Left forelimb (tissue), 1 donor: ENCODE measurements at places on chromosomes 7 and 10.

DNA sequence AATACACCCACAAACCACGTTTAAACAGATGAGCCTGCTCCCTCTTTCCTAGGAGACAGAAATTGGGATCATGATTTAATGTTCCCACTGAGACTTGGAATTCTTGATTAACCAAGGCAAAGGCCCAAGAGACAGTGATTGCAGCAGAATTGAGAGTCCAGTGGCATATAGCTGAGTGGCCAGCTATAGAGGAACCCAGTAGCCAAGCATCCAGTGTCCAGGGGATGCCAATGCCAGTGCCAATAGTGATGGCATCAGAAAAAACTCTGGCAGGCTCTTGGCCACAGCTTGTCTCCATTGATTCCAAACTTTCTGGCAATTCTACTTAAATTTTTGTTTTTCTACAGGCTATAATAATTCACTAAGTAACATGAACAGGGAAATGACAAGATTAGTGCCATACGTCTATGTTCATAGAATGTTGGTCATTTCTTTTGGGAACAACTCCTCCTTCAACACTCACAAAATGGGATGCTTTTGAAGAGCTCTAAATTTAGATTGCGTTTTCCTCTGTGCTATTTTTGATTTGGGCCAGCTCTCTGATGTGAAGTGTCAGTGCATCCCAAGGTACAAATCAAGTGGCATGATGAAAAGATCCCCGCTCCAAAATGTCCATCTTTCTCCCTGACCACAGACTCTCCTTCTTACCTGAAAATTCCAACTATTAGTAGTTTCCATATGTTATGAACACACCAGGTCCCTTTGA, 83.1 kb upstream of the A1CF start:
- no peak for DNase-seq

DNA sequence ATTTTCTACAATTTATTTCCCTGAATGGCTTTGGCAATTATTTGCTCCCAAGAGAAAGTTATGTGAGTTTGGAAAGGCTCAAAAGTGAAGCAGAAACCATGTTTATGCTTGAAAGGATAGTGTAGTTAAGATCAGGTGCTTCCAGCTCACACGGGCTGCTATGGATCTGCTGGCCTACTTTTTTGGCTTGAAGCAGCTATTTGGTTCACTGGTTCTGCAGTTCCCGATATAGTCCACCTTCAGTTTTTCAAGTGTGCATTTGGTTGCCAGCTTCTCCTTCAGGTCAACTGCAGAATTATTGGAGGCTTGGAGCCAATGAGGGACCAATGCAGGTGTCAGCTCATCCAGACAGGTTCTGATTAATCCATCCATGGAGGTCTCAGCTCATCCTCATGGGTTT, 484.3 kb upstream of the SEMA3A start:
- DNase-seq = no peak

GRCh38 chr10:108132303-108132702, 967.8 kb upstream of the SORCS1 start:
- DNase-seq = no peak

GRCh38 chr7:115964799-115965198, 65.8 kb downstream of the TFEC start:
- DNase-seq = no peak

- no peak for DNase-seq
Observed at GRCh38 chr7:45347804-45348203, 190.2 kb downstream of the RAMP3 start.
